Tibial nerve (tissue), 4 donors: ENCODE measurements at places on chromosomes 3 and 15. TPM values are rescaled to one million over a fixed set of nuclear protein-coding genes. Genes with fewer than 3 reads are reported as not detected.

GRCh38 chr3:71591101-71591500 lies 7.6 kb upstream of the FOXP1 start:
- no peaks in the 10 kb centered on the region for H3K36me3 ChIP-seq
- H3K4me3 ChIP-seq = no peak overlapping the region

DNA sequence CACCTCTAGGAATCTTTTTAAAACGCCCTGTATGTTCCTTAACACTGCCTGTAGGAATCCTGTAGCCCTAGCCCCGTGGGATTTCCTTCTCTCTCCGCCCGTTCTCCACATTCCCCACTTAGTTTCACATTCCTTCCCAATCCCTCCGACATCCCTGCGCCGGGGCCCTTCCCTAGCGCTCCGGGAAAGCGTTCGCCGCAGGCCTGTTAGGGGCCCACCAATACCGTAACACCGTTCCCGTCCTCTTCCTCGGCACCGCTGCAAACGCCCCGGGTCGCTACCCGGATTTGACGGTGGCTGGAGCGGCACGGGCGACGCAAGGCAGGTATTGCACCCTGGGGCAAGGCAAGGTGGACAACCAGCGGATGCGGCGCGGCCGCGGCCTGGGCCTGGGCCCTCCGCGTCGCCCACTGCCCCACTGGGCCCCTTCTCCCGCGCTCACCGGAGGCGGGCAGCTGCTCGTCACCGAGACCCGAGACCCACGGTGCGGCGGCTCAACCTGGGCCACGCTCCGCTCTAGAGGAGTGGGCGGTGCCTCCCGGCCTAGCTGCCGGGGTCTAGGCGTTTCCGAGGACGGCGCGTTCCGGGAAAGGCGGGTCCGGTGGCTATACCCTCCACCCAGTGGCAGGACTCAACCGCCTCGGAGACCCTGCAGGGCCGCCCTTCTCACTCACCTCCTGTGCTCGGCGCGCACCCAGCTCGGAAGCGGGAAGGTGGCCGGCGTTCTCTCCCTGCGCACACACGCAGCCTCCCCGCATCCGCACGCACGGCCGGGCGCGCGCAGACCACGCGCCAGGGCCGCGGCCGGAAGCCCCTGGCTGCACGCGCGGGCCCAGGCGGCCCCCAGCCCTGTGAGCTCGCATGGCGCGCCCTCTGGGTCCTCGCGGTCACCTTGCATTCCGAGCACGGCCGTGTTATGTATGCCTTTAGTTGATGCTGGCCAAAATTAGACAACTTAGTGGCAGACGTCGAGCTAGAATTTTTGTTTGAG lies at the start of gene B3GALNT1:
TSS of gene B3GALNT1 (minus strand) at position 789 of the 991 bp plus-strand sequence. CDS start 18,595 bp downstream, outside the sequence.
- DNase-seq = peak; percentile 16
- no peaks in the 10 kb centered on the region for H3K4me1 ChIP-seq
- H3K36me3 ChIP-seq = no peaks in the 10 kb centered on the region
- peak within 1 kb of the TSS; percentile 75 for H3K27ac ChIP-seq
- no peaks in the 10 kb centered on the region for H3K27me3 ChIP-seq

GRCh38 chr15:82146990-82147461 lies 101.2 kb upstream of the MEX3B start:
- no peak overlapping the region for H3K27ac ChIP-seq
- H3K36me3 ChIP-seq = no peaks in the 10 kb centered on the region
- H3K4me1 ChIP-seq = no peaks in the 10 kb centered on the region

CDHR4 gene
- total RNA-seq = not detected

GRCh38 chr15:72342385-72342784 lies 22.4 kb upstream of the CELF6 start:
- no peak overlapping the region for H3K4me3 ChIP-seq
- no peaks in the 10 kb centered on the region for H3K4me1 ChIP-seq
- H3K27me3 ChIP-seq = no peaks in the 10 kb centered on the region
- H3K36me3 ChIP-seq = no peaks in the 10 kb centered on the region
- no peak overlapping the region for H3K27ac ChIP-seq
- no peak for DNase-seq

DNA sequence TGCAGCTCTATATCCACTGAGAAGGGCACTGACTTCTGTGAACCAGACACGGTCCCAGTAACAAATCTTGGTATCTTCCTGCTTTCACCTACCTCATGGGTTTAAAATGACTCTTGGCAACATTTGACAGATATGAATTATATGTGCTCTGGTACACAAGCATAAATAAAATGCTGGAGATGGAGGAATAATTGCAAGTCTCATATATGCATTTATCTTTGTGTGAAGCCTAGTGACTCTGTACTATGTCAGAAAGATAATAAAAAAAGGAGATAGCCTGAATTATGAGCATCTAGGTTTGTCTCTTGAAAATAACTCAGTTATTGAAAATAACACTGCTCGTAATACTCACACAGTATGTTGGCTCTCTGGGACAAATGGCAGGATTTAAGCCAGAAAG lies 167.1 kb upstream of the CRBN start:
- no peak for DNase-seq
- no peaks in the 10 kb centered on the region for H3K27me3 ChIP-seq
- H3K27ac ChIP-seq = no peak overlapping the region
- H3K4me1 ChIP-seq = no peaks in the 10 kb centered on the region

CDC25A gene
- 7.1 TPM for total RNA-seq

NRROS gene
- 14.1 TPM for total RNA-seq

SEC22A gene
- 29.4 TPM for total RNA-seq

- no peaks in the 10 kb centered on the region for H3K36me3 ChIP-seq
- H3K27me3 ChIP-seq = no peaks in the 10 kb centered on the region
- H3K27ac ChIP-seq = no peak overlapping the region
Observed at GRCh38 chr15:69509131-69509530, 56.5 kb downstream of the RPLP1 start.

FGD5 gene
- total RNA-seq = 33.3 TPM

GRCh38 chr3:52820736-52821135 lies 9.7 kb downstream of the ITIH4 start:
- no peaks in the 10 kb centered on the region for H3K36me3 ChIP-seq
- no peak overlapping the region for H3K27ac ChIP-seq
- H3K4me1 ChIP-seq = no peaks in the 10 kb centered on the region

- H3K27me3 ChIP-seq = peaks cover 10% of the 10 kb centered on the region
- H3K4me3 ChIP-seq = no peak overlapping the region
- H3K27ac ChIP-seq = no peak overlapping the region
- DNase-seq = no peak
Observed at GRCh38 chr15:40949756-40950207, 3.5 kb upstream of the CHAC1 start.

C3orf85 gene
- total RNA-seq = not detected

GRCh38 chr3:162368417-162368816 lies 871.8 kb downstream of the OTOL1 start:
- no peak overlapping the region for H3K4me3 ChIP-seq
- H3K4me1 ChIP-seq = no peaks in the 10 kb centered on the region
- DNase-seq = no peak
- H3K27me3 ChIP-seq = no peaks in the 10 kb centered on the region

IGDCC3 gene
- total RNA-seq = not detected

DNA sequence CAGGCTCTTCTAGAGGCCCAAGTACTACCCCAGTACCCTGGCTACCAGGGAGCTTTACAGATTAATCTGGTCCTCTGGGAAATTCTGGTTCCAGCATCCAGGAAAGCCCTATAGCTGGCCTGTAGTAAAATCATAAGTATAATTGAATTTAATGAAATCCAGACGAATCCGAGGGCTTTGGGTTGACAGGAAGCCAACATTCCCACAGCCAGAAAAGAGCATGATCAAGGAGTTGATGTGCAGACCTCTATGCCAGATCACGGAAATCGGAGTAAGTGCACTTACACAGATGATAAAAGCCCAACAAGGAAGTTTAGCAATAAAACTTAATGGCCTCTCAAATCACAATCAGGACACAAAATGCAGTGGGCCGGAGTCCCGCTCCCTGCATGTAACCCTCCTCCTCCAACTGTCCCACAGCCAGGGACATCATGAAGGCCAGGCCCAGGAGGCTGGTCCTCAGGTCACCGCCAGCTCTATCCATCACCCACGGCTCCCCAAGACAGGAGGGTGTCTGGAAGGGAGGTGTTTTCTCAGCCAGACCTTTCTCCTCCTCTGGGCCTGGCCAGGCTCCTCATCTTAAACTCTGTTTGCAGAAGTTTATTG lies 62.8 kb upstream of the SEC22A start:
- H3K4me3 ChIP-seq = no peak overlapping the region
- H3K4me1 ChIP-seq = no peaks in the 10 kb centered on the region
- no peak overlapping the region for H3K27ac ChIP-seq
- H3K27me3 ChIP-seq = no peaks in the 10 kb centered on the region

GRCh38 chr15:70474471-70475406 lies 288.6 kb downstream of the UACA start:
- H3K27ac ChIP-seq = peak overlapping the region; percentile 72
- H3K4me1 ChIP-seq = no peaks in the 10 kb centered on the region
- peak; percentile 64 for DNase-seq
- H3K4me3 ChIP-seq = peak overlapping the region; percentile 39
- H3K27me3 ChIP-seq = no peaks in the 10 kb centered on the region

CCR2 gene
- 2.0 TPM for total RNA-seq

DNA sequence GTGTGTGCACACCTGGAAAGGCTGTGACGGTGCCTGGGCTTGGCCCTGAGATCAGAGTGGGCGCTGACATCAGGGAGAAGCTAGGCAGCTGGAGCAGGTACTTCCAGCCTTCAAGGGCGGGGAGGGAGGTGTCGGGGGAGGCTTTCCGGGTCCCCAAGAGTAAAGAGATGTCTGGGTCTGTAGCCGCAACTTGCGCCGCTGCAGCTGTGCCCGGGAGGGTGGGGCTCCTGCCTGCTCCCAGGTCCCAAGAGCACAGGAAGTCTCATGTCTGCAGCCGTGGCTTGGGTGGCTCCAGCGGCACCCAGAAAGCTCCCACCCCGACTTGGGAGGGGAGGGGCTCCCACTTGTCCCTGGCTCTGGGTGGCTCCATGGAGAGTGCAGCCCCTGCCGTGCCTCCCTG lies 103.2 kb upstream of the BNIP2 start:
- no peak overlapping the region for H3K4me3 ChIP-seq
- H3K36me3 ChIP-seq = no peaks in the 10 kb centered on the region
- H3K27ac ChIP-seq = no peak overlapping the region
- H3K4me1 ChIP-seq = no peaks in the 10 kb centered on the region
- H3K27me3 ChIP-seq = no peaks in the 10 kb centered on the region
- DNase-seq = no peak

UNC13C gene
- not detected for total RNA-seq

- H3K27ac ChIP-seq = no peak overlapping the region
- H3K27me3 ChIP-seq = no peaks in the 10 kb centered on the region
- no peak overlapping the region for H3K4me3 ChIP-seq
- no peak for DNase-seq
- no peaks in the 10 kb centered on the region for H3K36me3 ChIP-seq
- no peaks in the 10 kb centered on the region for H3K4me1 ChIP-seq
Observed at GRCh38 chr3:160099834-160100233, 111.2 kb downstream of the IL12A start.

DNA sequence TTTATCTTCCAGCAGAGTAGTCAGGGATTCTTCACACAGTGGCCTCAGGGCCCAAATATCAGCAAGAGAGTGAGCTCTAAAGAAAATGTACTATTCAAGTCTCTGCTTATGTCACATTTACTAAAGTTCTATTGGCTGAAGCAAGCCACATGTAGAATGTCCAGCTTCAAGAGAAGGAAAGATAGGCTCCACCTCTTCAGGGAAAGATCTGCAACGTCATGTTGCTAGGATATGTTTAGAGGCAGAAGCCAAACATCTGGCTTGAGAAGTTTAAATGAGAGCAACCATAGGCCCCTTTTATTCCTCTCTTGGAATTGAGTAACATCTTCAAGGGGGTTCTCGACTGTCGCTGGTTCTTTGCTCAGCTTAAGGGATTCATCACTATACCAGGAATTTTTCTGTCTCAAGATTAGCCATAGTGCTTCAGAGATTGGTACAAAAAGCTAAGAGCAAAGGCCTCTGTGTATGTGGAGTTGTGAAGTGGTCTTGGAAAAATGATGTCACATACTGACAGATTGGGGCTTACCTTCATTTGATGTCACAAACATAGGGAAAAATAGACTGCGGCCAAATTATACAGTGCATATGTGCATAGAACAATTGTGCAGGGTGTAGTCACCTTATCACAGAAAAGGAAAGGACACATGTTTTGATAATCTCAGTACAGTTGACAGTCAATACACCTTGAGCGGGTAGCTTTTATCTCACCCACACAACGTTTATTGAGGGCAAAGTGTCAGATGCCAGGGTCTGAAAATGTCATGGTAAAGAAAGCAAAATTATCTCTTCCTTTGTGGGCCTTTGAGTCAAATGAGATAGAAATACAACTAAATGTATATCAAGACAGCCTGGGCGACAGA lies 11.3 kb upstream of the THRB start:
- no peaks in the 10 kb centered on the region for H3K4me1 ChIP-seq
- H3K4me3 ChIP-seq = no peak overlapping the region
- H3K27me3 ChIP-seq = no peaks in the 10 kb centered on the region
- H3K36me3 ChIP-seq = no peaks in the 10 kb centered on the region
- H3K27ac ChIP-seq = no peak overlapping the region

RTP3 gene
- not detected for total RNA-seq

- H3K36me3 ChIP-seq = no peaks in the 10 kb centered on the region
- H3K27me3 ChIP-seq = no peaks in the 10 kb centered on the region
- no peak overlapping the region for H3K27ac ChIP-seq
Observed at GRCh38 chr15:88020806-88021205, 235.7 kb downstream of the NTRK3 start.

GRCh38 chr15:38080651-38081275 lies 146.3 kb downstream of the TMCO5A start:
- H3K4me3 ChIP-seq = no peak overlapping the region
- no peaks in the 10 kb centered on the region for H3K27me3 ChIP-seq
- no peak overlapping the region for H3K27ac ChIP-seq
- no peak for DNase-seq
- H3K36me3 ChIP-seq = no peaks in the 10 kb centered on the region

GRCh38 chr3:181134873-181135272 lies 145.3 kb upstream of the DNAJC19 start:
- H3K4me3 ChIP-seq = no peak overlapping the region
- H3K4me1 ChIP-seq = no peaks in the 10 kb centered on the region
- no peak for DNase-seq
- H3K36me3 ChIP-seq = no peaks in the 10 kb centered on the region
- H3K27ac ChIP-seq = no peak overlapping the region

DNA sequence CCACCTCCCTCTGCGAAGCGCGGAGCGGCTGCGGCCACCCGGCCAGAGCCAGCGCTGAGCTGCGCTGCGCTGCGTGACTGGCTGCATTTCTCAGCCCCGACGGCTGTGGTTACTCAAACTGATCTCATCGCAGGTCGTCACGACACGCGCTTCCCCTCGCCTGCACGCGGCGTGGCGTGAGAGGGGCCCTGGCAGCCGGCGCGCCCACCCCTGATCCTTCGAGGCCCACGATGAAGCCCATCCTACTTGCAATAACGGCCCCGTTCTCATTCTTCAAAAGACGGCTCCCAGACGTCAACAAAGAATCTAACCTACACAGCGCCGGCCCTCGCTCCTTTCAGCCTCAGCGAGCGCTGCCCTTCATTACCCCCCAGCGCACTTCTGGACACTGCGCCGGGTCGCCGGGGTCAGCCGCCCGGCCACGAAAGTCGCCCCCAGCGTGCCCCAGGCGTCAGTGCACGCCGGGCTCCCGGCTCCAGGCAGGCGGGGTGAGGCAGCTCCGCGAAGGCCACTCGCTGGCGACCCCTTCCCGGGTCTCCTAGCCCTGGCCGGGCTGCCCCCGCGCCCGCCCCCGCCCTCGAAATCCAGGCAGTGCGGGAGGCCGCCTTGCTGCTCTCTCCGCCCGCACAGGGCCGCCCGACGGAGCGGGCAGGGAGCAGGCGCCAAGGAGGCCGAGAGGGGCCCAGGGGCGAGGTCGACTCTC lies 9.9 kb upstream of the LEKR1 start:
- H3K36me3 ChIP-seq = no peaks in the 10 kb centered on the region
- DNase-seq = no peak
- peak overlapping the region; percentile 46 for H3K4me3 ChIP-seq

PCSK6 gene
- 11.2 TPM for total RNA-seq

- no peaks in the 10 kb centered on the region for H3K27me3 ChIP-seq
- H3K27ac ChIP-seq = no peak overlapping the region
- no peak overlapping the region for H3K4me3 ChIP-seq
- peaks cover 3% of the 10 kb centered on the region for H3K4me1 ChIP-seq
Observed at GRCh38 chr3:62007036-62007435, 366.3 kb downstream of the FEZF2 start.
